Keratinocyte (primary cell): ENCODE measurements at places on chromosomes 3 and 15. TPM values are rescaled to one million over a fixed set of nuclear protein-coding genes. Genes with fewer than 3 reads are reported as not detected.

DNA sequence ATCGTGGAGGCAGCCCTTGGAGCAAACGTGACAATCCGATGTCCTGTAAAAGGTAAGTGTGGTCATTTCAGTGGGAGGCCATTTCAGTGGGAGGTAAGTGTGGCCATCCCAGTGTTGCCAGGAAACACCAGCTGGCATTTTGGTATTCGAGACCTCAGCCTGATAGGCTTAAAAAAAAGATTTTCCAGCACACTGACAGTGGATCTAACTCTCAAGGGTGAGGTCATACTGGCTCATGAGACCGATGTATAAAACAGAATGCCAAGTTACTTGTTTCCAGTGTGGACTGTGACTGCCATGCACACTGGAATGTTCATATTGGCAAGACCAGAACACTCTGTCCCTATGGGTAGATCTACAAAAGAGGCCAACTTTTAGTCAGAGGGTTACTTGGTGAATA lies 244.4 kb upstream of the GOLGA6L4 start:
- DNase-seq, result no peak
- no peaks in the 10 kb centered on the region for H3K36me3 ChIP-seq
- no peak overlapping the region for H3K4me3 ChIP-seq
- no peaks in the 10 kb centered on the region for H3K4me1 ChIP-seq

GRCh38 chr3:101542957-101543356 lies 18.7 kb upstream of the TRMT10C start:
- no peak overlapping the region for H3K4me3 ChIP-seq
- H3K27ac ChIP-seq, result no peak overlapping the region
- H3K36me3 ChIP-seq, result no peaks in the 10 kb centered on the region

The GXYLT2 gene
- polyA plus RNA-seq, result 0.91 to 2.0 TPM (median 1.4 TPM) in 3 replicates

The TEX55 gene
- not detected in 3 replicates for polyA plus RNA-seq

- no peak for DNase-seq
- peak overlapping the region; percentile 33 for H3K27ac ChIP-seq
- peaks cover 32% of the 10 kb centered on the region for H3K4me1 ChIP-seq
- H3K4me3 ChIP-seq, result no peak overlapping the region
- no peaks in the 10 kb centered on the region for H3K36me3 ChIP-seq
These were observed 38.7 kb upstream of the FBN1 start for GRCh38 chr15:48683991-48684765.
